ENCODE measurements at places on chromosomes 5 and 9. TPM values are rescaled to one million over a fixed set of nuclear protein-coding genes. Genes with fewer than 3 reads are reported as not detected.

The C9orf153 gene
- total RNA-seq, result not detected

The PCDHGA8 gene
- 6.4 TPM for total RNA-seq

The NEUROG1 gene
- not detected for total RNA-seq

The PPP2R2B gene
- 6.6 TPM for total RNA-seq

The KLHL9 gene
- 22.3 TPM for total RNA-seq

The TLE1 gene
- total RNA-seq, result 75.1 TPM

The IL9 gene
- total RNA-seq, result not detected

The HAVCR2 gene
- 4.4 TPM for total RNA-seq

The RGMB gene
- total RNA-seq, result 39.0 TPM

The GCNT1 gene
- total RNA-seq, result 8.3 TPM

The PHYHD1 gene
- 23.6 TPM for total RNA-seq

The HSPA9 gene
- 156 TPM for total RNA-seq

The GABBR2 gene
- not detected for total RNA-seq

The SLC23A1 gene
- not detected for total RNA-seq

The SH3PXD2B gene
- 30.9 TPM for total RNA-seq

The PCDHB13 gene
- 3.7 TPM for total RNA-seq

The SLC26A2 gene
- 13.3 TPM for total RNA-seq

The HAPLN1 gene
- not detected for total RNA-seq

The TMC1 gene
- not detected for total RNA-seq

The MTMR12 gene
- total RNA-seq, result 23.8 TPM

The PCDHGB5 gene
- 15.0 TPM for total RNA-seq

The KIAA0825 gene
- total RNA-seq, result 2.5 TPM

The SLC34A1 gene
- total RNA-seq, result not detected

The ORM1 gene
- not detected for total RNA-seq

The EPB41L4B gene
- 4.7 TPM for total RNA-seq

The PCDHB7 gene
- total RNA-seq, result 0.98 TPM

The MCC gene
- total RNA-seq, result 47.9 TPM

The PCDHGA10 gene
- 10.6 TPM for total RNA-seq

The SLC25A46 gene
- 44.9 TPM for total RNA-seq

The POLR1E gene
- 12.3 TPM for total RNA-seq

The PCDHGA9 gene
- total RNA-seq, result 8.8 TPM

The LCN9 gene
- not detected for total RNA-seq

The REXO4 gene
- total RNA-seq, result 17.2 TPM

The SCGB3A1 gene
- total RNA-seq, result not detected

The PCDHB5 gene
- 2.9 TPM for total RNA-seq

The KIF24 gene
- 0.49 TPM for total RNA-seq

The NRG2 gene
- total RNA-seq, result 5.2 TPM

The TRPM6 gene
- 9.1 TPM for total RNA-seq

The ENTREP1 gene
- total RNA-seq, result 12.5 TPM

Measured in vagina (tissue), 2 donors.